ENCODE measurements at places on chromosomes 4 and X.

GRCh38 chr4:159946983-159947615 lies 844.2 kb downstream of the RAPGEF2 start:
- peak; percentile 75 for DNase-seq

- peak; percentile 1 for DNase-seq
Measured at GRCh38 chr4:65450899-65451298, 219.4 kb downstream of the EPHA5 start.

- DNase-seq, result no peak
Measured at GRCh38 chrX:40282946-40283660, 185.3 kb upstream of the BCOR start.

DNA sequence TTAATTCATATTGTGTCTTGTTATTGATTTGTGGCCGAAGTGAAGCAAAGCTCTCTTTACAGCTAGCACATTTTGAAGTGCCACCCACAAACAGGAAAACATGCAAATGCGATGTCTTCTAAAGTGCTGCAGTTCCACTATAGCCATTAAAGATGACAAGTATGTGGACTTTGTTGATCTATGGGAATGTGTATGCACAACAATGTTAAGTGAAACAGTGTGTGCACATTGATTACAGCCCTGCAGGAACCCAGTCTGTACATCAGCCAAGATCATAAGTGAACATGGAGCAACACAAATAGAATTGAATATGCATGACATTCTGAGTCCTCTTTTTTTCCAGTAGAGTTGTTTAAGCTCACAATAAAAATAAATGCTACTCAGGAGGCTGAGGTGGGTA lies 43.0 kb downstream of the TFDP3 start:
- no peak for DNase-seq

DNA sequence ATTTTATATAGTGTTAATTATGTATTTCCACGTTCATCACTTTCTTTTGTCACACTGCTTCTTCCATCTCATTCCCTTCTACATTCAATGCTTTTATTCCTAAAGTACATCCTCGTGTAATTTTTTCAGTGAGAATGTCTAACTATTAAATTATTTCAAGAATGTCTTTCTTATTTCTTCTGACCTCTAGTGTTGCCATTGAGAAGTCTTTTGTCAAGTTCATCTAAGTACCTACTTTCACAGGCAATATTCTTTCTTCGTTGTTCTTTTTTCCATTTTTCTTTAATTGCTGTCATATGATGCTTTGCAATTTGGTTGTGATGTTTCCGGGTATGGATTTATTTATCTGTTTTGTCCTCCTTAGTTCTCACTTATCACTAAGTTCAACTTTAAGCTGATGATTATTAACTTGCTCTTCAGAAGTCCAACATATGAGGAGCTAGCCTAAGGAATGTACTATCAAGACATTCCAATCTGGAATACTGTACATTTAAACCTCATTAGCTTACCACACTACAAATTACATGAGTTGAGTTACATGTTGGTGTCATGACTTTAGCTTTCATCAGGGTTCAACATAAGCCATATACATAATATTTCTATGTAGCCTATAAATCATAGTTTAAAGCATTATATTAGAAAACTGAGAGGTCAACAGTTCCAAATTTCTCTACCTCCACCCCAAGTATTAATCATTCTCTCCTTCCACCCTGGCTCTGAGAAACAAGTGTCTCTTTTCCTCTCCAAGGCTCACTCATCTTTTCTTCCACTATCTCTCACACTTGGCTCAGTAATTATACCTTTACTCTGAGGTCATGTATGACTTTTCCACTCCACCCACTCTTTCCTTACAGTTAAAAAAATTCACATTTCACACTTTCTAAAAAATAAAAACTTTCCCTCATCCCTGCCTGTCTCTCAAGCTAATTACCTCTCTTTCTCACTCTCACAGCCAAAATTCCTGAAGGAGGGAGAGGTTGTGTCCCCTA lies 81.5 kb downstream of the COX18 start:
- DNase-seq, result peak; percentile 37

DNA sequence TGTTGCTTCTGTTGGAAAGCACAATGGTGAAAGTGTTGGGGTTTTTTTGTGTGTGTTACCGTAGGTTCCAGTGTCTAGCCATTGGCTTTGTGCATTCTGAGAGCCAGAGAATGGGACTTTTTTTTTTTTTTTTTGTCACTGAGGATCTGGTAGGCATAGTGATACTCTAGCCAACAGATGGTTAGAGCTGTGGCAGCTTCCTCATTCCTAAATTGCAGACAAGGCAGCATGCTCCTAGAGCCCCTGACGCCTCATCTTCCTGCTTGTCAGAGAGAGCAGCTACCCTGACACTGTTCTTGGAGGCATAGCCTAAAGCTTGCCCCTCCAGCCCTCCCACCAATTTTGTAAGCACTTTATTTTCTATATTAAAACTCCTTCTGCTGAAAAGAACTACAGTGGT lies 27.0 kb downstream of the ARHGEF9 start:
- no peak for DNase-seq

- peak; percentile 4 for DNase-seq
Measured at GRCh38 chr4:44740201-44740600, 13.8 kb upstream of the GNPDA2 start.

- no peak for DNase-seq
Measured at GRCh38 chr4:138535316-138535715, 293.2 kb upstream of the SLC7A11 start.

DNA sequence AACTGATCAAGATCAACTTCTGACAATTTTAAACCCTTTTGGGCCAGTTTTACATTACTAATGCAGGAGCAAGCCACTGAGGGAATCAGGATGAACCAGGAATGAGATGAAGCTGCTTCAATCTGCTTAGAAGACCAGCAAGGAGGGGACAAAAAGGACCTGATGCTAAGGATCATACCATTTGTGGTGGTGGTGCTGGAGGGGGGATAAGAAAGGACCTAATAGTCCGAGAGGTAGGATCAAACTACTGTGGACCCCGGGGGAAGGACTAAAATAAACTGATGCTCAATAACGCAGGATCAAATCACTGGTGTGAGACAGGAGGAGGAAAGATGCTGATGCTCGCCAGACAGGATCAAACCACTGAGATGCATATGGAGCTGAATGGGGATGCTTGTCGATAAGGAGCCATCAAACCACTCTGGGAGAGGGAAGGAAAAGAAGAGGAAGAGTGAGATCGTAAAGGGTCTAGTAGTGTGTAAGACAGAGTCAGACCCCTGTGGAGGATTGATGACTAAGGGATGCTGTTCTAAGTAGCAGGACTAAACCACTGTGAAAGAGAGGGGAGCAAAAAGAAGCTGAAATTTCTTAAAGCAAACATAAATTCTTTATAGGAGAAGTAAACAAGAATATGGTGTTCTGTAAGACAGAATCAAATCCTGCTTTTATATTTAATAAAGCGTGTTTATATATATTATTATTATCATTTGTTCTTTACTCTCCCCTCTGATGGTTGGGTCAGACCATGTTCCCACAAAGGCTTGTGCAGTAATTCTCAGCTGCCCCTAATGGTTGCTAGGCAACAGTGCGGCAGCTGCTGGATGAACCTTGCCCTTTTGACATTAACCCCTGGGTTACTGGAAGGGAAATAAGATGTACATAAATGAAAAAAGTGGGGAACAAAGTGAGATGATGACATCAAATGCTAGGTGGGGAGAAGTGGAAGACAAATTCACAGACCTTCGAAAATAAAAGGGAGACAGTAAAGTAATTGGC lies 432.5 kb upstream of the FGF16 start:
- DNase-seq, result no peak

DNA sequence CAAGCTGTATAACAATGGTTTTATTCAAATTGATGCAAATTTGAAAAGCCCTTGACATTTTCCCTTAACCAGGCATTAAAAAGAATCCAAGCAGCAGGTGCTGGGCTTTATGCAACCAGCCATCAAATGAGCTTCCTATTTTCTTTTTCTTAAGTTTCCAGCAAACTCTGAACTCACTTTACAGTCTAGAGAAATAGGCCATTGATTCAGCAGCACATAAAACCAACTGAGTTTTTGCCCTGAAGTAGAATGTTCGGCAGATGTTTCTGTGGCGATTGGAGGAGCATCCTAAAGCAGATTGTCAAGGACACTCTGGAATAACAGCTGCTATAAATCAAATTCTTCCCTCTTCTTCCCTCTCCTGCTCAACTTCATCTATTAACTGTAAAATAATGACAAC lies 582.8 kb upstream of the CPEB2 start:
- no peak for DNase-seq

GRCh38 chr4:93317561-93317960 lies 511.0 kb upstream of the ATOH1 start:
- no peak for DNase-seq

DNA sequence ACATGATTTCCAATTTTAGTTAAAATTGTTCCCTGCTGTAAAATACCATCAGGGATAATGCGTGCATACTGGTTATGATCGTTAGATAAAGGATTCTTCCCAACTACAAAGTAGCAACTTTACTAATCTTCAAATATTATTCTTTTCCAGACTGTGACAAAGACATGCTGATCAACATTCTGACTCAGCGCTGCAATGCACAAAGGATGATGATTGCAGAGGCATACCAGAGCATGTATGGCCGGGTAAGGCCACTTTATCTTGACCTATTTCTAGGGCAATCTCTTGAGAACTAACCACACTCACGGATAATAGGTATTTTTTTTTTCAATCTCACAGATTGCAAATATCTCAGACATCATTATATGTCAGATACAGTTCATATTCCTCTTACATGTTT lies 47.0 kb downstream of the ANXA10 start:
- peak; percentile 81 for DNase-seq

- no peak for DNase-seq
Measured at GRCh38 chr4:106851726-106852125, 184.4 kb downstream of the DKK2 start.

DNA sequence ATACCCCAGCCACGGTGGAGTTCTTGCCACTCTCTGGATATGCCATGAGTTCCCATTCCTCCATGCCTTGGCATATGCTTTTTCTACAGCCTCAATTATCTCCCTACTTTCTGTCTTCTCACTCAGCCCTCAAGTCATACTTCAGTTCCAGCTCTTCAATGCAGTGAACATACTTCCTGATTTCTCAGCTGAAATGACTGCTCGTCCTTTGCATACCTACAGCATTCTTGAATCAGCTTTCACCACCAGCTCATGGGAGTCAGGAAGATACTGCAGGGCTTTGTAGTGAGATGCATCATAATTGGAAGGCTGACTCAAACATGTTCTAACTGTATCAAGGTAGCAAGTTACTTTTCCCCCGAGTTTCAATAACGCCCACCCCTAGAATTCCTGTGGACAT lies 118.4 kb downstream of the APBB2 start:
- DNase-seq, result peak; percentile 49

GRCh38 chr4:1014291-1015167 lies 3.1 kb downstream of the FGFRL1 start:
- DNase-seq, result no peak

- DNase-seq, result peak; percentile 45
Measured at GRCh38 chr4:173191623-173192041, 23.0 kb downstream of the GALNT7 start.

DNA sequence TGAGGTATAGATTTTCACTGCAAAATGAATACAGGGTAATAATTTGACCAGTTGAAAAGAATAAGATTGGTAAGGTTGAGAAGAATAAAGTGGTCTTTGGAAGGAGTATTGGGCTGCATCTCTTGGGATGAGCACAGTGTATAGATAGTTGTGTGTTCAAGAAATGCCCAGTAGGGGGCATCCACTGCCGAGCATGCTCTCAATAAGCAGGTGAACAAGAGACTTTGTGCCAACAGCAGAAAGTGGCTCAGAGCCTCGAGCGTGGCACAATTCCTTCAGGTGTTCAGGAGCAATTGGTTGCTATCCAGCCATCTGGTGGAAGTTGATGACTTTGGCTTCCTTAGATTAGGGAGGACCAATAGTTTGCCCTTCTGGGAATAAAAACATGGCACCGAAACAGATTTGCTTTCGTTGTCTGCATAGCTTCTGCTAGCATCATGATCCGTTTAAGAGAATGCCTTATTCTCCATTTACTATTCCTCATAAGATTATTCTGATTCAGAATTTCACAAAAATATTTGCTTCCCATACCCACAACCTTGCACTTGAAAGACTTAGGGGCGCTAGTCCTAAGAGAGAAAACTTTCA lies 258.1 kb upstream of the NEIL3 start:
- peak; percentile 48 for DNase-seq

GRCh38 chrX:16743604-16744325 lies 24.4 kb downstream of the SYAP1 start:
- peak; percentile 63 for DNase-seq

GRCh38 chr4:130074096-130074495 lies 978.1 kb downstream of the C4orf33 start:
- no peak for DNase-seq

- no peak for DNase-seq
Measured at GRCh38 chrX:1852082-1852481, 237.2 kb downstream of the ASMT start.

DNA sequence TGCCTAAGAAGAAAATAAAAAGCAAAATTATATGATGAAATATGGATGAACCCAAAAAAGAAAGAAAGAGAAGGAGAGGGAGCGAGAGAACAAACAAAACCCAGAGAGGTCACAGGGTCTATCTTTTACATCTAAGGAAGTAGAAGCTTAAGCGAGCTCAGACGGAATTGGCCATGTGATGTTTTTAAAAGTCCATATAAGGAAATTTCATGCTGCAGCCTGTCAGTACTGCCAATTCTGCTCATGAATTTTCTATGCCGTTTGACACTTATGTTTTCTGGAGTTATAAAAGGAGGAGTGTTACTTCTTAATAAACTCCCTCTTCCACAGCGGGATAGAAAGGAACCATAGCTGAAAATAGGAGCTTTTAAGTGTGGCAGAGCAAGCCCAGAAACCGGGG lies 32.9 kb upstream of the DCX start:
- DNase-seq, result no peak

GRCh38 chr4:28354880-28355656 lies 1494.4 kb downstream of the STIM2 start:
- no peak for DNase-seq

DNA sequence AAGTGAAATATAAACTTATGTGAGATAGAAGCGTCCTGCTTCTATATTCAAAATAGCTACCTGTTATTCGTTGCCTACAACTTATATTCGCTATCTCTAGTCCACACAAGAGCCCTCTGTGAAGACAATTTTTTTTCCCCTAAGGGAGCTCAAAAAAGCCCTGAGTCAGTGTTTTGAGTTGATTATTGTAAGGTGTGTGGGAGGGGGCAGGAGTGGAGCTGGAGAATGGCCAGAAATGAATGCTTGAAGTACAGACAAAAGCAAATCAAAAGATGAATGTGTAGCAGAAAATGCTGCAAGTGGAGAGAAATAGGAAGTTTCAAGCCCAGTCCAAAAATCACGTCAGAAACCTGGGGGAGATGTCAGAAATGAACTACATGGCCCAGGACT lies 655.0 kb upstream of the LCORL start:
- DNase-seq, result no peak

GRCh38 chr4:3285558-3286334 lies 7.1 kb upstream of the RGS12 start:
- no peak for DNase-seq

GRCh38 chrX:21744060-21744459 lies 13.9 kb downstream of the SMPX start:
- no peak for DNase-seq

GRCh38 chr4:1574601-1575417 lies 109.3 kb downstream of the FAM53A start:
- DNase-seq, result no peak
